ENCODE measurements at places on chromosomes 7 and 10.

DNA sequence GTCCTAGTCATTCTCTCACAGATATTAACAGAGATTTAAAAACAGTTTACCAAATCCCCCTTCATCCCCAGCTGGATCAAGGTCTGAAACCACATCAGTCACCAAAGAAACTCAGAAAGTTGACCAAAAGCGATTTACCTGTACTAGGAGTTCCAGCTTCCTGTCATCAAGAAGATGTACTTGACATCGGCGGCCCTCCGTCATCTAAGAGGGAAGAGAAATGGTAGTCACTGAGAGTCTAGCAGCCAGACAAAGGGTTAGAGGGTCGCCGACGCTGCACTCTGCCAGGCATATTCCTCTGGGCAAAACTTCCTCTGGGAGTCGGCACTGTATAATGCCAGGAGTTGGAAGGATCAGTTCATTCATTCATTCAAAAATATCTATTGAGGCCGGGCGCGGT, 271.9 kb downstream of the PRPF18 start:
- DNase-seq: no peak

DNA sequence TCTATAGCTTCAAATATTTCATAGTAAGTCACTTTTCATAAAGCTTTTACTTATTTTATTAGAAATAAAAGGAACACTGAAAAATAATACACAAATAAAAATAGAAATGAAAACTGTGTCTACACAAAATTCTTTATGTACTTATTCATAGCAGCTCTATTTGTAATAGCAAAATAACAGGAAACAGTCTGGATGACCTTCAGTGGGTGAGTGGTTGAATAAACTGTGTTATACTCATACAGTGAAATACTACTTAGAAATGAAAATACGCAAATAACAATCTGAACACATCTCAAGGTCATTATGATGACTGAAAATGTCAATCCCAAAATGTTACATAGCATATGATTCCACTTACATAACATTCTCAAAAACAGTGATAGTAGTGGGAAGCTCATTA, 138.7 kb upstream of the PCLO start:
- no peak for DNase-seq

- no peak for DNase-seq
Observed at GRCh38 chr7:51428217-51428887, 111.7 kb upstream of the COBL start.

GRCh38 chr7:10643545-10643944, 330.1 kb upstream of the PHF14 start:
- DNase-seq: no peak

DNA sequence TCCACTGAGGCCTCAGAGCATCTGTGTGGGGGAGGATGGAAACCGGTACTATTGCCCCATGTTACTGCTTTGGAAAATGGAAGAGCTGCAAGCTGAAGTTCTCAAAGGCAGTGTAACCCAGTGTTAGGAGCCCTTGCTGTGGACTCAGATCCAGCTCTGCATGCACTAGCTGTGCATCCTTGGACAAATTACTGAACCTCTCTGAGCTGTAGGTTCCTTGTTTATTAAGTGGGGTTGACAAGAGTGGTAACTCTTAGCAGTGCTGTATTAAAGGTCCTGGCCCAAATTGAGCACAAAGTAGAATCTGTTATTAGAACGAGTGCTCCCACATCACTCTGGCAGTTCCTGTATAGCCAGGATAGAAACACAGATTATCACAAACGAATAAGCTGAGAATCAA, 234.2 kb downstream of the USP6NL start:
- no peak for DNase-seq

GRCh38 chr10:89615824-89616223, 29.2 kb downstream of the PANK1 start:
- DNase-seq: no peak

DNA sequence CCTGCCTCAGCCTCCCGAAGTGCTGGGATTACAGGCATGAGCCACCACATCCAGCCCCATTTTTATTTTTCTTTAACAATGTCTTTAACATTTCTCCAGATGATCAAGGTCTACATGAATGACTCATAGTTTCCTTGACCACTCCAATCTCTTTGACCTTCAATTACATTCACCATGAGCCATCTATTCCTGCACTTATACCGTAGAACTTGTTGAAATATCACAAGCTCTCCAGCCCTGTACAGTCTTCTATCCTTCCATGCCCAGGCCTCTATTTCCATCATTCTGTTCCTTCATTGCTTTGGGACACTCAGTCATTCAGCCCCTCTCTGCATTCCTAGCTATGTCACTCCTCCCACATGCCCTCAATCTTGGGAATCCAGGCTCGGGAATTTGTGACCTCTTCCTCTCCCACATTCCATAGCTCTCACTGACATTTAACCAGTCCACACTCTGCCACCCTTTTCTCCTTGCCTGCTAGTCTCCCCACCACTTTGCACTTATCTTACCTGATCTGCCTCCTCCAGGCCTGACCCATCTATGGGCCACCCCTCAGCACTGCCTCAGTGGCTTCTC, 151.8 kb upstream of the STK17A start:
- DNase-seq: no peak

- DNase-seq: no peak
Observed at GRCh38 chr10:9239298-9239697, 1184.8 kb downstream of the GATA3 start.

DNA sequence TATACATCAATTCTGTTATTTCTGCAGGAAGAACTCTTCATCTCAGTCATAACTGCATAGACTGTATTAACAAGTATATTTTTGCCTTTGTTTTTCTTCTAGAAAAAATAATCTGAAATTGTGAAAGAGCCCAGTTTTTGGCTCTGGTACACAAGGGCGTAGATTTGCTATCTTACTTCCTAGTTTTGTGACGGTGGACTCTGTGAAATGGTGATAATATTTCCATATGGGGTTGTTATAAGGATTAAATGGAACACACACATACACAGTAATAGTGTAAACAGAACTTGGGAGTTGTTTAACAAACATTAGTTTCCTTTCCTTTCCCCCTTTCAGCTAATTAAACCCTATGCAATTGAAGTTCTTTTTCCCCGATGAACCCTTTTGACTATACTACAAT, 108.7 kb downstream of the MKLN1 start:
- DNase-seq: no peak

DNA sequence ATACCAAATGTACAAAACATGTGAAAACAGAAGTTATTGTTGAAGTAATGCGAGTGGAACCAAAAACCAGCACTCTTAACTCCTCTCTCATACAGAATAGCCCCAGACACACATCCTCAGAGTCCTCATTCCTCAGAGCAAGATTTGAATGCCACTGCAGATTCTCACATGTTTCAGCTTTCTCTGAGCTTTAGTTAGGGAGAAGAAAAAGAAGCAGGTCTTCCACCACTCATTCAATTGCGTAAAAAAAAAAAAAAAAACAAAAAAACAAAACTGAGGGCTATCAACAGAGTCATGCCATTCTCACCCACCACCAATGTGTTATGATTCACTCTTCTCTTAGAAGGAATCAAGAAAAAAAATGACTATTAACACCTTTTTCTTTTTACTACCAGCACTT, 287.7 kb downstream of the IPMK start:
- no peak for DNase-seq

GRCh38 chr10:2425320-2425719, 642.0 kb upstream of the PFKP start:
- DNase-seq: peak; percentile 45

GRCh38 chr7:28793381-28794085, 164.6 kb downstream of the TRIL start:
- DNase-seq: no peak

GRCh38 chr10:44386546-44387052, 1.7 kb upstream of the CXCL12 start:
- DNase-seq: no peak

DNA sequence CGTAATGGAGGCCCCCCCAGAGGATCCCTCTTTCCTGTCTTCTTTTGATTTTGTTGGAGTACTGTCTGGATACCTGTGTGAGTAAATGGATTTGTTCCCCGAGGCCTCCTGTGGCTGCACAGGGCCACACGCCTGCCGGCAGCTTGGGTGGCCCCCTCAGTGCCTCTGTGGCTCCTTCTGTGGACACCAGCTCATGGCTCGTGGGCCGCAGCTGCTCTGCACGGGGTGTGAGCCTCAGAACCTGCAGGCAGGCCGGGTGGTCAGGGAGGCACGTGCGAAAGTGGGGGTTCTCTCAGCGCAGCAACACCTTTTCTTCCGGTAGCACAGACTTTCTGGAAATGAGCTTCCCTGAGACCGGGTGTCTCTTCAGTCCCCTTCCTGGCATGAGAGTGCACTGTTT, 70.3 kb downstream of the WDR37 start:
- no peak for DNase-seq

- no peak for DNase-seq
Observed at GRCh38 chr10:124522933-124523871, 61.6 kb downstream of the LHPP start.

DNA sequence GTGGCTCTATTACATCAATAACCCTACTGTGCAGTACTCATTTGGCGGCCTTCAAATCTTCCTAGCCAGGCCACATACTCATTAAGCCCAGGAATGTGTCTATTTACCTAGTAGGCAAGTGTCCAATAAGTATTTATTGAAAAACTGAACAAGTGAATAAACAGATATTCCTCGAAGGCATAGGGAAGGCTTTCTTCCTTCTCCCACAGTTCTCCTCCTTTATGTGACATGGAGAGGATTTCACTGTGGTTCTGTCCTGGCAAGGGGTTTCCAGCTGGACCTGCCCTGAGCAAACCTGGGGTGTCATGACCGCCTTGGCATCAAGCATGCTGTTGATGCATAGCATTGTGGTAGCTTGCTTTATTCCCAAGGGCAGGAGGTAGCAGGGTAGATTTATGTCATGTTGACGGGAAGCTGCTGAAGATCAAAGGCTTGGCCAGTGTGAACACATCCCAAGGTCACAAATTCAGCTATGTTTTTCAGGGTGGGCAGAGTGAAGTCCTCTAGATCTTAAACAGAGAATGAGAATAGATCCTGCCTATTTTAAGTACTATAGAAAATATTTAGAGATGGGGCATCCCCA, 195.1 kb downstream of the INHBA start:
- no peak for DNase-seq

- DNase-seq: no peak
Observed at GRCh38 chr7:2110610-2111396, 121.9 kb downstream of the MAD1L1 start.

- DNase-seq: no peak
Observed at GRCh38 chr10:127977357-127978009, 70.6 kb downstream of the PTPRE start.

DNA sequence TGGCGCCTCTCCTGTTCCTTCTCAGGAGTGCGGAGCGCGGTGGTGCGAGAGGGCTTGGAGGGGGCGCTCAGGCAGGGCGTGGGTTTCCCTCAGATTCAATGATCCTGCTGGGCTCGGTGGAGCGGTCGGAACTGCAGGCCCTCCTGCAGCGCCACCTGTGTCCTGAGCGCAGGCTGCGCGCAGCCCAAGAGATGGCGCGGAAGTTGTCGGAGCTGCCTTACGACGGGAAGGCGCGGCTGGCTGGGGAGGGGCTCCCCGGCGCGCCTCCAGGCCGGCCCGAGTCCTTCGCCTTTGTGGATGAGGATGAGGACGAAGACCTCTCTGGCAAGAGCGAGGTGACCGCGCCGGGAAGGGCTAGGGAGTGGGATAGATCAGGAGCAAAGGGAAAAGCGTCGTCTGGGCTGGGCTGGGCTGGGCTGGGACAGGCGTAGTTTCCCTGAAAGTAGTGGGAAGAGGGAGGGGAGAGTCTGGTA, 17.0 kb downstream of the FAM131B start:
- no peak for DNase-seq

DNA sequence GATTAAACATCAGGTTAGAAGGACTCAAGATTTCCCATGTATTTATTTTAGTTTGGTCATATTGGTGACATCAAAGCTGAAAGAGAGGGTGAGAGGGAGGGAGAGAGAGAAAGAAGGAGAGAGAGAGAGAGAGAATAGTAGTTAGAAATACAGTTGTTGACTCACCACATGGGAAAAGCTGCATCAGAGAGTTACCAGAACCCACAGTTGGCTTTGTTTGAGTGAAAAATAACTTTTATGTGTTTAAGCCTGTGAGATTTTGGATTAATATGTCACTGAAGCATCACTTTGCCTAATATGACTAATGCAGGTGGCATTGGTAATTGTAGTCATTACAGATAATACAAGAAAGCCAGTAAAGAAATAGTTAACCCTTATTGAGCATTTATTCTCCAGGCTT, 303.9 kb downstream of the REEP3 start:
- no peak for DNase-seq

DNA sequence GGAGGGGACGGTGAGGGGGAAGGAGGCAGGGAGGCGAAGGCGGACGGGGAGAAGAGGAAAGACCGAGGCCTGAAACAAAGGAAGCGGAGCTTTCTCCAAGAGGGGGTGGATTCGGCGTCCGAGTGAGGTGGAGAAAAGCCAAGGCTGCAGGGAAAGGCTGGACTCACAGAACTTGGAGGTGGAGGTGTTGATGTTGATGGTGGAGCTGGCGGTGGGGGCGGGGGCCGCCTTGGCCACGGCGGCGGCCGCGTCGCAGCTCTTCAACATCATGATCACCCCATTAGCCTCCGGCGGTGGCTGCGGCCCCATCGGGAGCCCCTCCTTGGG, 578 bp downstream of the CACUL1 start:
- DNase-seq: no peak

GRCh38 chr7:65749518-65749917, 123.4 kb upstream of the VKORC1L1 start:
- DNase-seq: no peak

DNA sequence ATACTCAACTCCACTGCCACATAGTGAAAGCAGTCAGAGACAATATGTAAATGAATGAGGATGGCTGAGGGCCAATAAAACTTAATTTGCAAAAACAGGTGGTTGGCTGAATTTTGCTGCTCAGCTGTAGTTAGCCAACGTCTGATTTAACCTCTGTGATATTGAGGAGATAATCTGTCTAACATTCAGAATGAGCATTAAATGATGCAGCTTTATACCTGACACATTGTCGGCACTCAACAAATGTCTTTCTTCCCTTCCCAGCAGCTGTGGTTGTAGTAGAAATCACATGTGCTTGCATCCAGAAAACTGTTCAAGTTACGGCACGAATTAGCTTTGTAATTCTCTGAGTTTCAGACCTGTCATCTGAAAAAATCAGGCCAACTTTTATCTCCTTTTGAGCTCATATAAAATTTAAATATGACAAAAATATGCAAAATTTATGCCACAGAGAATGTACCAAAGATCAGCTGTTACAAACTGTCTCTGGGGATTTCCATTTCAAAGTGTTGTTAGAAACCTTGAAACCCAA, 1239.7 kb downstream of the GATA3 start:
- no peak for DNase-seq

DNA sequence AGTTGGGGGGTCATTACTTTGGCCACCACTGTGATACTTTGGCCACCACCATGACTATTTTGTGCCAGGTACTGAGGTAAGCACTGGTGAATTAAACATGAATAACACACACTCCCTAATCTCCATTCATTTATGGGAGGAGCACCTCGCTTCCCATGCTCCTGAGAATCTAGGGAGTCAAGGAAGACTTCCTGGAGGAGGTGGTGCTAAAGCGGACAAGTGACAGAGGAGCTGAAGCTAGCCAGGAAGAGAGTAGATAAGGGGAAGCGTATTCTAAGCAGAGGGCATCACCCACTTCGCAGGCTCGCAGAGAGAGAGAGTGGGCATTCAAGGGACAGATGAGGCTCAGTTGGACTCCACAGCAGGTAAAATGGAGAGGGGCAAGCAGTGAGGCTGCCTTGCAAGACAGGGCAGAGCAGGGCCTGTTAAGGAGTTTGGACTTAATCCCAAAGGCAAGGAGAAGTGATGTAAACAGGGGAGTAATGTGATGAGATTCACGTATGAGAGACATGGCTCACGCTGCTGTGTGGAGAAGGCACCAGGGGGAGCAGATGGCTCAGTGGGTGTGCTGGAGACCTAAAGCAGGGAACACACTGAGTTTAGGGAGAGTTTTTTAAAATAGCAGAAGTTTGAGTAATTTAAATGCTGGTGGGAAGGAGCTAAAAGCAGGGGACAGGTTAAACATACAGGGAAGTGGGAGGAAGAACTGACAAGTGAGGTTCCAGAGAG, 21.3 kb upstream of the TMEM248 start:
- no peak for DNase-seq

Data from NCI-H187 (cell line).